ENCODE measurements at places on chromosomes 11 and 22. TPM values are rescaled to one million over a fixed set of nuclear protein-coding genes. Genes with fewer than 3 reads are reported as not detected.

The TRPM5 gene
- not detected for total RNA-seq

The CDC45 gene
- 0.69 TPM for total RNA-seq

The HPX gene
- total RNA-seq = not detected

The MRGPRE gene
- total RNA-seq = not detected

Measured in cardiac ventricle fibroblast (primary cell).